Activated T-helper 1 cell treated with anti-CD3 and anti-CD28 coated beads, Interleukin-12 subunit alpha, Interleukin-12 subunit beta, Interleukin-2, Interleukin-4 antibody, amounts not matched to agents 30 ng/mL and 10 ng/mL and 1 ng/mL, durations not matched to agents 14 hours and 24 hours and 36 hours (primary cell): ENCODE measurements at places on chromosomes 13 and 19.

GRCh38 chr13:43357564-43357963 is 334.2 kb downstream of the DNAJC15 start:
- no peak for DNase-seq
- no peaks in the 10 kb centered on the region for H3K4me1 ChIP-seq
- H3K27ac ChIP-seq = no peak overlapping the region
- peaks cover 4% of the 10 kb centered on the region for H3K27me3 ChIP-seq
- no peaks in the 10 kb centered on the region for H3K36me3 ChIP-seq

DNA sequence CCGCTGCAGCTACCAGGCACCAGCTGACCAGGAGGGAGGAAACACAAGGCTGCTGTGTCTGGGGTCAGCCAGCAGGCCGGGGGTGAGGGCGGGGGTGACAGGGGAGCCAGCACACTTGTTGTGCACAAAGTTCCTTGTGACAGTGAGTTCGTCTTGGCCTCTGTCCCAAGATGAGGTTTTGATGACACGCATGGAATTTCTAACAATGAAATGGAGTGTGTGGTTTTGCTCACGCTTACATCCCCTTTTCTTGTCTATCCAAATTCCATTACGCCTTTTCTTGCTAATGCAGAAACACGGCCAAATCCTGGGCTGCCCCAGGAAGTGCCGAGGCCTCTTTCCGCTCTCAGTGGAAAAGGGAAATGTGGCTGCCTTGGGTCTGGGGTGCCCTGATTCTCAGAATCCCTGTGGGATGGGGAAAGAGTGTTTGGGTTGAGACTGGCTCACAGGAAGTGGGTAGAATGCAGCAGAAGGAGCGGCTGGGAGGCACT is 73.8 kb downstream of the GADD45B start:
- no peak overlapping the region for H3K4me3 ChIP-seq
- peaks cover 3% of the 10 kb centered on the region for H3K36me3 ChIP-seq

DNA sequence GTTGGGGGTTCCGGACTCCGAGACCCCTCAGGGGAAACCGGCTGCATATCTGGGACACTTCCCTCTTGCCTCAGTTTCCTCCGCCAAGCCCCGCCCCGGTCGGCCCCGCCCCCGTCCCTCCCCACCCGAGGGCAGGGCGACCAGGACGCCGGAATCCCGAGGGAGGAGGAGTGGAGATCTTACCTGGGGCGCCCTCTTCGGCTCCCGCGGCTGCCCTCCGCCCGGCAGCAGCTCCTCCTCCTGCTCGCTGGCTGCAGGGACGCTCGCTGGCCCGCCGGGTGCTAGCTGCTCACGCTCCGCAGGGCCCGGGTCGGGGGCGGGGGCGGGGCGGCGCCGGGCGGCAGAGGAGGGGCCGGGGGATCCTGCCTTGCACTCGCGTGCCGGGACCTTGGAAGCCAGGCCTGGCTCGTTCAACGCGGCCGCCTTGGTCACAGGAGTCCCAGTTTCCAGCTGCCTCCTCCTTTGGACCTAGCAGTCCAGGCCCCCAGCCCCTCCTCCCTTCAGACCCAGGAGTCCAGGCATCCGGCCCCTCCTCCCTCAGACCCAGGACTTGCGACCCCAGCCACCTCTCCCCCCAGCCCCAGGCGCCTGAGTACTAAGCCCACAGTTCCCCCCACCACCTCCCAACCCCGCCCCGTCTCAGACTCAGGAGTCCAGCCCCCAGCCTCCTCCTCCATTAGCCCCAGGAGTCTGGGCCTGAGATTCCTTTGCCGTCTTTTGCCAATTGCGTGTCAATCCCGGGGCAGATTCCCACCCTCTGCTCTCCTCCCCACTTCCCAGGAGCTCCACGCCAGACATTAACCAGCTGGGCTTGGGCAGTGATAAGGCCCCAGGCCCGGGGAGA is at the start of gene NTF4:
NTF4 (minus strand) TSS at position 51 of the 844 bp plus-strand sequence. CDS start 2,821 bp downstream, outside the sequence.
- H3K4me1 ChIP-seq = no peaks in the 10 kb centered on the region
- H3K27ac ChIP-seq = peak within 1 kb of the TSS; percentile 10
- DNase-seq = no peak
- no peaks in the 10 kb centered on the region for H3K36me3 ChIP-seq
- H3K4me3 ChIP-seq = peak within 1 kb of the TSS; percentile 13

GRCh38 chr19:56765137-56765536 is 75.4 kb downstream of the PEG3 start:
- DNase-seq = no peak
- H3K36me3 ChIP-seq = peaks cover 3% of the 10 kb centered on the region
- H3K4me1 ChIP-seq = no peaks in the 10 kb centered on the region
- no peak overlapping the region for H3K4me3 ChIP-seq

DNA sequence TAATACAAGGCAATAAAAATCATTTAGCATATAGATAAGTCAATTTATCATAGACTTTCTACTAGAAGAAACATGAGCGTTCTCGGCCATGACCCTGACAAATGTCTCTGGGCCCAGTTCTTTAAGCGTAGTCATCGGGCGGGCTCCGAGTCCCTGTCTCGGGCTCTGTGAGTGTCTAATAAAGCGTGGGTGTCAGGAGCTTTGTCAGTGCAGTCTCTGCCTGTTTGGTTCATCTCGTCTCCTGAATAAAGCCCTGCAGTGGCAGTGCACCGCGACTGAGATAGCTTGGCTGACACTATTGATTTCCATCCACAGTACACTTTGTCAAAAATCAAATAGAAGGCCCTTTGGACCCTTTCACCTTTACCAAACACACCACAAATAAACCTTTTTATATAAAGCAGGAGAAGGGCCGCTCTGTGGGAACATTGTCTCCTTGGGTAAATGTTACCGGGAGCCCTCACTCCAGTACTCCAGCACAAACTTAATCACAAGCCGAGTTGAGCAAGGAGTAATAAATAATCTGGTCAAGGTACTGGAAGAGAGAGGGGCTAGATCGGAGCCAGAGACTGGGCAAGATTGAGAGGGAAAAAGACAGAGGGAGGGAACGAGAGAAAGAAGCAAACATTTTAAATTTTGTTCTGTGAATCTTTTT is 368.2 kb upstream of the TSHZ3 start:
- DNase-seq = no peak
- no peak overlapping the region for H3K27ac ChIP-seq
- H3K4me1 ChIP-seq = no peaks in the 10 kb centered on the region
- no peaks in the 10 kb centered on the region for H3K36me3 ChIP-seq
- no peaks in the 10 kb centered on the region for H3K27me3 ChIP-seq
- H3K4me3 ChIP-seq = no peak overlapping the region

DNA sequence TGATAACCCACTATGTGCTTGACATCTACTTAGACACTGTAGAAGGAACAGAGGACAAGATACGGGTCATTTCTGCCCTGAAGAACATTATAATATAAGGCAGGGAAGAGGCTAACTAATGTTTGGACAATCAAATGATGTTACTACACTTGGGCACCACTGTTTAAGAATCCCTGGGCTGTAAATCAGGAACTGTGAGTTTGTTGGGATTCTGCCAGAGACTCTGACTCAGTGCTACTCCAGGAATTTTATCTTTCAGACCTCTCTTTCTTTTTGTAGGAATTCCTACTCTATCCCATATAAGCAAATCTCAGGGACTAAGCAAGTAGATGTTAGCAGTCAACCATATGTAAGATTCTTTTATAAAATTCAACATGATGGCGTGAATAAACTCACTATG is 3.1 kb upstream of the ZNF471 start:
- DNase-seq = no peak
- H3K4me1 ChIP-seq = no peaks in the 10 kb centered on the region
- no peak overlapping the region for H3K27ac ChIP-seq
- H3K36me3 ChIP-seq = no peaks in the 10 kb centered on the region
- H3K27me3 ChIP-seq = no peaks in the 10 kb centered on the region

DNA sequence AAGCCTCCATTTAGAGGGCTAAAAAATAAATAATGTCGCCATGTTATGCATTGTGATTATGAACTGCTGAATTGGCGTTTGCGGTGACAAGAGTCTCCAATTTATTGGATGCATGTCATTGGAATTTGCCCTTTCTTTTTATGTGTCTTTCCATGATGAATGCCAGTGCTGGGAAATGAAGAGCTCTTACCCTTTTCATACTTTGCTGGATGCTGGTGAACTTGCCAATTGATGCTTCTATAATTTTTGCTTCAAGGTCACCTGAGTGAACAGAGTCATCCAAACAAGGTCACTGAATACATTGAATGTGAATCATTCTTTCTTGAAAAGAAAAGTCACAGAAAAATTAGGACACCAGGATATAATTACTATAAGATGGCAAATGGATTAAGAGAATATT is 348.2 kb downstream of the OXGR1 start:
- no peaks in the 10 kb centered on the region for H3K27me3 ChIP-seq
- DNase-seq = no peak
- no peaks in the 10 kb centered on the region for H3K4me1 ChIP-seq
- no peak overlapping the region for H3K27ac ChIP-seq
- H3K36me3 ChIP-seq = no peaks in the 10 kb centered on the region

DNA sequence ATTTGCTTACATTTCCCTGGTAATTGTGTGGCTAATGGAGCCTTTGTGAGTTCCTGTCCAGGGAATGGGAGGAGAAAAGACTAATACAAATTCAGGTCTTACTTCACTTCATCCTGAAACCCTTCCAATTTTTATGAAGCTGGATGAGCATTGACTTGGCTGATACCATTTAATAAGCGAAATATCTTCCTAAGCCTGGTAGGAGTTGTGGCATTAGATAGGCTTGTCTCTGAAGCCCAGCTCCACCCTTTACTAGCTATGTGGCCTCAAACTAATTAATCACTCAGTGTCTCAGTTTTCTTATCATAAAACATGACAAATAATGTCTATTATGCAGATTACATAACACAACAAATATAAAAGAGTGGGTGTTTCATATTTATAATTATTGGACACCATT is 106.3 kb downstream of the FGF9 start:
- H3K36me3 ChIP-seq = no peaks in the 10 kb centered on the region
- no peak overlapping the region for H3K4me3 ChIP-seq
- H3K4me1 ChIP-seq = no peaks in the 10 kb centered on the region

DNA sequence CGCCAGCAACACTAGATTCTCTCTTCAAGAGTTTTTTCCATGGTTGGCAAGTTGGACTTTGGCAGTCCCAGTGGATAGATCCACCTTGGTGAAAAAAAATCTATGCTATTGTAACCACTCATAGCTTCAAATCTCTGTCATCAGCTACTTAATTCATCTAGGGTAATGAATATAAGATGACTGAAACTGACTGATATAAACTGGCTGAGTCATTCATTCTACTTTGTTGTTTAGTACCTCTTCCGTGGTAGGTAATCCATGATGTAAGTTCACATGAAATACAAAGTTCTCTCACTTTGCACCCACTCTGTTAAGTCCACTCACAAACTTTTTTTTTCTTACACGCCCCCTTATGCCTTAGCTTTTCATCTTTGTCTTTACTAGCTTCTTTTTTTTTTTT is 1381.5 kb downstream of the SLITRK5 start:
- DNase-seq = no peak
- H3K36me3 ChIP-seq = no peaks in the 10 kb centered on the region
- no peak overlapping the region for H3K27ac ChIP-seq
- no peak overlapping the region for H3K4me3 ChIP-seq
- H3K4me1 ChIP-seq = no peaks in the 10 kb centered on the region

GRCh38 chr13:42484386-42484785 is 89.6 kb upstream of the TNFSF11 start:
- H3K27ac ChIP-seq = no peak overlapping the region
- H3K27me3 ChIP-seq = no peaks in the 10 kb centered on the region
- no peak overlapping the region for H3K4me3 ChIP-seq
- no peak for DNase-seq
- H3K4me1 ChIP-seq = no peaks in the 10 kb centered on the region
- peaks cover 1% of the 10 kb centered on the region for H3K36me3 ChIP-seq

DNA sequence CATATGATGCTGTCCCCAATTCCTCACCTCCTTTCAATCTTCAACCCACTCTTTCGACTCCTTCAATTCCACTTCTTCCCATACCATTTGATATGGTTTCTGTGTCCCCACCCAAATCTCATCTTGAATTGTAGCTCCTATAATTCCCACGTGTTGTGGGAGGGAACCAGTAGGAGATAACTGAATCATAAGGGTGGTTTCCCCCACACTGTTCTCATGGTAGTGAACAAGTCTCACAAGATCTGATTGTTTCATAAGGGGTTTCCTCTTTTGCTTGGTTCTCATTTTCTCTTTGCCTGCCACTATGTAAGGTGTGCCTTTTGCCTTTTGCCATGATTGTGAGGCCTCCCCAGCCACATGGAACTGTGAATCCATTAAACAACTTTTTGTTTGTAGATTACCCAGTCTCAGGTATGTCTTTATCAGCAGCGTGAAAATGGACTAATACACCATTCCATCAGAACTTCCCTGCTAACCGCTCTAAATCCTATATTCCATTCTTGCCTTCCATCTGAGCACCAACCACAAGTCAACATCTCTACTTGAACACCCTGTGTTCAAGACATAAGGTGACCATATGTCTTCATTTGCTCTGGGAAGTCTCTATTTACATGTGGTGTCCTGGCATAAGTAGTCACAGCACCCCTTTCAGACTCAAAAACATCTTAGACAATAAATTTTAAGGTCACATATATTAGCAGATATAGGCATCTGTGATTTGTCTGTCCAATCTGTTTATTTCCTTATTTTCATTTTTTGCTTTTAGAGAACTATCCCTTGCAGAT is 122.9 kb downstream of the TSHZ3 start:
- H3K27ac ChIP-seq = no peak overlapping the region
- peaks cover 13% of the 10 kb centered on the region for H3K4me1 ChIP-seq
- peaks cover 13% of the 10 kb centered on the region for H3K27me3 ChIP-seq
- H3K4me3 ChIP-seq = no peak overlapping the region
- no peak for DNase-seq
- H3K36me3 ChIP-seq = peaks cover 2% of the 10 kb centered on the region

DNA sequence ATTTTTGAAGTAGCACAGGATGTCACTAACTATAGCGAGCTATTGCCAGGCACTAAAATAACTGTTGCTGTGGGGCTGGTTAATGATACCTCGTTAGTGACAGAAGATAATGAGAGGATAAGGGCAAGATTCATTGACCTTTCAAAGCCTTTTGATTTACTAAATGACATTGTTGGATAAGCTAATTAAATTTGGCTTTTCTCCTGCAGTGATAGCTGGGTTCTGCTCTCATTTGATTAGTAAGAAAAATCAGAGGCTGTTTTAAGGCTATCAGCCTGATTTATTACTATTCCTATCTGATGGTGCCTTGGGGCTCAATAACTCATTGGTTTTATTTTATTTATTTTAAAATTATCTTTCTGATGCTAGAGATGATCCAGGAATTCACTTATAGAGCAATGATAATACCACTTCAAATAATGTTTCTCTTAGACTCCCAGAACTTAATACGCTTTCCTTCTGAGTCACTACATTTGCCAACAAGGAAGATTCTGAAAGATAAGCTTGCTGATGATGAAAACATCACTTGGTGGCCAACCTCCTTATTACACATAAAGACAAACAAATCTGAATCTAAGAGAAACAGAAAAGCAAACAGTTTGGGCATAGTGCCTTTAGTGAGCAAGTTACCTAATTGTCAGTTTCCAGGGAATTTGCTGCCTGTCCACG is 501.3 kb upstream of the ARGLU1 start:
- H3K36me3 ChIP-seq = no peaks in the 10 kb centered on the region
- H3K27me3 ChIP-seq = no peaks in the 10 kb centered on the region
- H3K27ac ChIP-seq = no peak overlapping the region
- no peak overlapping the region for H3K4me3 ChIP-seq
